ENCODE measurements at places on chromosomes 2 and 18. TPM values are rescaled to one million over a fixed set of nuclear protein-coding genes. Genes with fewer than 3 reads are reported as not detected.

The OTX1 gene
- total RNA-seq, result not detected

The MSH2 gene
- total RNA-seq, result 74.9 TPM

DNA sequence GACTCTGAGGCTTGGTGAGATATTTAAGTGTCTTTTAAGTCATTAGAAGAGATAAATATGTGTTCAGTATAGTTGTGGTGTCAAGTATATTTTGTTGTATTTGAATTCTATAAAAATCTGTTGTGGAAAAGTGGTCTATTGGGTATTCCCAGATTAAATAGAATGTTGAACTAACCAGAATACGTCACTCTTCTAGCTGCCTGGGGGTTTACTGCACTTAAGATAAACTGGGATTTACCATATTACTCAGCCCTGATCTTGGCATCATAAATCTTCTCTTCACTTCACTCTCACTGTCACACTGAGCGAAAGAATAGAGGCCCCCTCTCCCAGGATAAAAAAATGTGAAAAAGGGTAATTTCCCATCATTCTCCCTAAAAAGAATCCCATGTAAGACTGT lies 129.8 kb downstream of the BCL2 start:
- no peak for DNase-seq

The FER1L5 gene
- total RNA-seq, result 1.4 TPM

DNA sequence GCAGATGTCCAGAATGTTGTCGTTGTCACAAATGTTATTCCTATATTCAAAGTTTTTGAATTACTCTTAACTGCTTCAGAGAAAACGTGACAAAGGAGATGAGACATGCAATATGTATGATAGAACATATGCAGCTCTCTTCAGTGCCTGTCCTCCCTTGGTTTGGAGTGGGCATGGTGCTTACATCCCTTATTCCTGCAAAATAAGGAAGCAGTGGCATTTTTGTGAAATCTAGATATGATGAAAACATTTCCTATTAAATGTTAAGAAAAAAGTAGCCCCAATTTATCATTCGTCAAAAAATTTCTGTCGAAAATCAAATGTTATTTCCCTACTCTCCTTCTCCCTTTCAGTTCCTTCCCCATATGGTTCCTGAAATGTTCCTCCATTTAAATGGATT lies 457.5 kb upstream of the FANCL start:
- DNase-seq, result no peak

The CNTNAP5 gene
- total RNA-seq, result 49.7 TPM

GRCh38 chr2:25032094-25032493 lies 9.8 kb upstream of the EFR3B start:
- DNase-seq, result no peak
